Renal pelvis (tissue), 12 donors: ENCODE measurements at places on chromosomes 12 and 14. TPM values are rescaled to one million over a fixed set of nuclear protein-coding genes. Genes with fewer than 3 reads are reported as not detected.

ATL1 gene
- 9.3 TPM for polyA plus RNA-seq

KERA gene
- polyA plus RNA-seq = not detected

CCDC184 gene
- 0.78 TPM for polyA plus RNA-seq

GNPNAT1 gene
- 31.8 TPM for polyA plus RNA-seq

CCDC175 gene
- 0.57 TPM for polyA plus RNA-seq
